Fibroblast of the conjunctiva (primary cell): ENCODE measurements at places on chromosomes 4 and X.

- DNase-seq, result peak; percentile 28
Measured at GRCh38 chrX:71543316-71543715, 10.4 kb downstream of the OGT start.

GRCh38 chr4:99207911-99208718 lies 10.9 kb downstream of the ADH6 start:
- DNase-seq, result no peak

DNA sequence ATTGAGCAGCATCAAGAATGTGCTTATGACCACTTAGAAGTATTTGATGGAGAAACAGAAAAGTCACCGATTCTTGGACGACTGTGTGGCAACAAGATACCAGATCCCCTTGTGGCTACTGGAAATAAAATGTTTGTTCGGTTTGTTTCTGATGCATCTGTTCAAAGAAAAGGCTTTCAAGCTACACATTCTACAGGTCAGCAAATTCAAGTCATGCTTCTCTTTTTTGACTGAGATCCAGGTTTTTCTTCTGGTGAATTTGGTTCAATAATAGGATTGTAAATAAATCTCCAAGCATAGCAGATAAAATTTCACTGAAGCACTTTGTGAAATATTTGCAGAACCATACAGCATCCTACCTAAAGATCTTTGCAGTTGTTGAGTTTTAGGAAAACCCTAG lies 218.1 kb downstream of the TLL1 start:
- DNase-seq, result no peak

DNA sequence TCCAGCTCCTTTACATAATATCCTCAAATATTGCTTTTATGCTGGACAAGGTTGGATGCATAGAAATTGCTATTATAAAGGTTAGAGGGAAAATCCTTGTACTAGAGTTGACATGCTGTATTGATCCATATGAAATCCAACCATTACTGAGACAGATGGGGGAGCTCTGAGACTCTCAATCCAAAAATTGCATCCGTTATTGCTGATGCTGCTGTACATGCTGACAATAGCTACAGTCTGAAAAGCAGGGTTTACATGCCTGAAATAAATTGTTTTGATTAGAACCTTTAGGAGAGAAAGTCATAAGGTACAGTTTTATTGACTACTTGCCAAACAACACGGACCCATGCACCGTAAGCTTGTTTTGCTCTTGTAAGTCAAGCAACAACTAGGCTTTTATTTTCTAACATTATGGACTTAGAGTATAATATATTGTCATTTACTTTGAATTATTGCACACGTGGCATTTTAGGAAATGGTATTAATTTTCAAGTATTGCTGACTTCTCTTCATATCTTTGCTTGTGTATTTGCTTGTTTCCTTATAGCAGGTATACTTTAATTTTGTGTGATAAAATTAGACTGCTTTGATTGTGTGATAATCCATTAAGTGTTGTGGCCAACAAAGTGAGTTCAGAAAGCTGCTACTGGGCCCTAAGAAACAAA lies 1365.2 kb downstream of the STIM2 start:
- no peak for DNase-seq

DNA sequence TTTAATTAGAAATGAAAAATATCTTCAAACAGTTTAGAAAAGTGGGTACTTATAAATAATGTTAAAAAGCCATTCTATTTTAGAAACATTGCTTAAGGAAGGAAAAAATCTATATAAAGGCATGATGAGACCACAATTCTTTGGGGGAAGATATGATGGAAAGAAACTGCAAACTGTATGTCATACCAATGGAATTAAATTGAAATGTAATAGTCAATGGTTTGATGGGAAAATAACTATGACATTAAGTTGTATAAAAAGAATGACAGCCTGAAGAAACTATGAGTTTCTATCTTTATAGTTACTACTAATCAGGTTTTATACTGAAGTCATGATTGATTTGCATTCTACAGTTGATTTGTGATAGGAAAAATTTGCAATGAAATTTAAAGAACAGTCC lies 40.3 kb upstream of the CAMK2D start:
- no peak for DNase-seq

- DNase-seq, result no peak
Measured at GRCh38 chrX:69065451-69065850, 99.8 kb downstream of the PJA1 start.

DNA sequence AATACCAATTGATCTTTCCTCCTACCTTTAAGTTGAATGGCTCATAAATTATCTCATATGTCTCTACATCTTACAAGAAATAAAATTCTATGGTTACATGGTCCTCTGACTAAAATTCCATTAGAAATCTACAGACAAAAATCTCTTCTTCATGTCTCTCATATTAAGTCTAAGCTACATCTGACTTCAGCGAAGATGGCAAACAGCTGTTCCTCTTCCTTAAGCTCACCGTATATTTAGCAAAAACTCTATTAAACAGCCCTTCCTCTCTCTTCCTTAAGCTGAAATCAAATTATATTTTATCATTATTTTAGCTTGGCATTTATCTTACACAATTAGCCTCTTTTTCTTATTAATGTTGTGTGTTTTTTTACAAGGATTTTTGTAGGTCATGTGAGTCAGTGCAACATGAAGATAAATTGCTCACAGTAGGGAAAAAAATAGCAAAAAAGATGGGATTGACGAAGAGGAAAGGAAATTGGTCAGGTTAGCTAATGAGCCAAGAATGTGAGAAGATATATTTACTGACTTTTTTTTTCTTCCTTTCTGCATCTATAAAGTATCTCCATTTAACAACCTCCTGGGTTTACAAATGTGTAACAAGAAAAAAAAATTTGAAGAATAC lies 2412.8 kb downstream of the ARAP2 start:
- no peak for DNase-seq

GRCh38 chr4:106401157-106401556 lies 32.6 kb upstream of the GIMD1 start:
- no peak for DNase-seq

- no peak for DNase-seq
Measured at GRCh38 chr4:78322032-78322431, 229.5 kb upstream of the ANXA3 start.

DNA sequence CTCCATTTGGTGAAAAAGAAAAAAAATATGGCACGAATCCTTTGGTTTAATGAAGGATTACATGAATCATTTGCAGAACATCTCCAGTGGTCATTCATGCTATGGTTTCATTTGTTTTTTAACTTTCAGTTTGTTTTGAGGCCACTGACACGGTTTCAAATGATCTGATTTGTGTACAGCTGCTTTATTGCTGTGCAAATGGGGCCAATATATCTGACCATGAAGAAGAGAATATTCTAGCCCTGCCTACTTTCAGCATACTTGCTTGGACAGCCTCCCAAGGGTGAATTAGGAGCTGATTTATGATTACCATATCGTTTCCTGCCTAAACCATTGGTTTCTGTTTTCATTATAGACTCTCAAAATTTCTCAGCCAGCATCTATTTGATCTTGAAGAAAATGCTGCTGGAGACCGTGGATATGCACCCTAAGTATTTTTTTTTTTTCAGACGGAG lies 30.7 kb downstream of the SPARCL1 start:
- DNase-seq, result peak; percentile 30

GRCh38 chr4:64747919-64748715 lies 338.9 kb upstream of the TECRL start:
- DNase-seq, result no peak

DNA sequence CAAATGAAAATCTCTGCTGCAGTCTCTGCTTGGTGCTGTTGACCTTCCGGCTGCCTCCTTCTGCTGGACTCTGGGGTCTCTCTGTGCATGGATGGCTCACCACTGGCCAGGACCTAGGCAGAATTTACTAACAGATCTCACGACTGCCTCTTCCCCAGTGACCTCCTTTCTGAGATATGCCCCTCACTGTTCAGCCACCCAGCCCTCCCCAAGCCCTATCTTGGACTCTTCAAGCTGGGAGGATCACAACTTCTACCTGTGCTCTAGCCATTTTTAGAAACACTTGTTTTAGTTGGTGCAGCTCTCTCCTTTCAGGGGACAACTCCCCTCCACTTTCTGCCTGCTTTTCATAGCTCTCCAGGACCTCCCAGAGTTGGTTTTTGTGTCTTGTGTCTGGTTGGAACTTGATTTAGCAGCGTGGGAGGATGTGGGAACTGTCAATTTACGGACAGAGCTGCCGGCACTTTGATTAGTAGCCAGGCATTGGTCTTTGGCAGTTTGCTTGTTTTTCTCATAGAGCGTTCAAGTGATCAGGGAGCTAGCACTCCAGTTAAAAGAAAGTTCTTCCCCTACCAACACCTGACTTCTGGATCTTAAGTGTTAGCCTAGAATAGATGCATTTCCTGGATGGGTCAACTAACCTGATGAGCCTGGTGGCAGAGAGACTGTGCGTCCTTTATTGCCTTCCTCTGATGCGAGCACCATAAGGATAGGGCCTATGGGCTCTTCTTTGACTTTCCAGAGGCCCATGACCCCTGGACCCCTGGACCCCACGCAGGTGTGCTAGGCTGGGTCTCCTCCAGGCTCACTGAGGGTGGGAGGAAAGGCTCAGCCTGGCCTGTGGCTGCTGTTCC lies 6.5 kb downstream of the RGS12 start:
- DNase-seq, result no peak

GRCh38 chr4:56345458-56345857 lies 41.8 kb downstream of the AASDH start:
- no peak for DNase-seq

DNA sequence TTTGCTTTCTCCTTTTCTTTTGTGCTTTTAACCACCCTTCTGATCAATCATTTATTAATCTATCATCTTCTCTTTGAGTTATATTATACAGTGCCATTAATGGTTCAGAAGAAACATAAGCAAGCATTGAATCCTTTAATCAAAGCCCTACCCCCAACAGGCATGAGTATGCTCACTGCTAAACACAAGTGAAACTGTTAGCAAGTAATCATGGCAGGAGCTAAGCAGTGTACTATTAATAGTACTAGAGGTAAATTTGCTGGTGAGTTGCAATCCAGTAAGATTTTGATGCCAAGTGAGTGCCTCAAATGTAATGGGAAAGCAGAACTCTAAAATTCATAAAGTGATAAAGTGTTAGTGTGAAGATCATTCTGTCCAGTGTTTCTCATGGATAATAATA lies 57.2 kb downstream of the FNIP2 start:
- no peak for DNase-seq

GRCh38 chr4:155809835-155810234 lies 51.0 kb downstream of the GUCY1B1 start:
- DNase-seq, result peak; percentile 82

GRCh38 chrX:77450996-77451395 lies 3.8 kb downstream of the FGF16 start:
- DNase-seq, result no peak
